ENCODE measurements at places on chromosomes 4 and X. TPM values are rescaled to one million over a fixed set of nuclear protein-coding genes. Genes with fewer than 3 reads are reported as not detected.
A peak's percentile ranks its signal among the peaks of the same experiment; 100 is the strongest.

- no peak within 1 kb of the TSS for H3K27ac ChIP-seq
- H3K4me1 ChIP-seq = no peaks in the 10 kb centered on the region
- H3K36me3 ChIP-seq = no peaks in the 10 kb centered on the region
- H3K4me3 ChIP-seq = no peak within 1 kb of the TSS
Measured at GRCh38 chrX:124346117-124346876, at the start of gene SH2D1A. Gene SH2D1A, plus strand, starts transcription at chrX:124346563. Its CDS starts 80 bp downstream, at chrX:124346643.

GRCh38 chrX:68717663-68718442 lies 70.4 kb downstream of the STARD8 start:
- H3K27ac ChIP-seq = no peak overlapping the region
- DNase-seq = peak; percentile 55
- no peaks in the 10 kb centered on the region for H3K27me3 ChIP-seq
- no peaks in the 10 kb centered on the region for H3K4me1 ChIP-seq
- no peak overlapping the region for H3K4me3 ChIP-seq
- no peaks in the 10 kb centered on the region for H3K36me3 ChIP-seq

DNA sequence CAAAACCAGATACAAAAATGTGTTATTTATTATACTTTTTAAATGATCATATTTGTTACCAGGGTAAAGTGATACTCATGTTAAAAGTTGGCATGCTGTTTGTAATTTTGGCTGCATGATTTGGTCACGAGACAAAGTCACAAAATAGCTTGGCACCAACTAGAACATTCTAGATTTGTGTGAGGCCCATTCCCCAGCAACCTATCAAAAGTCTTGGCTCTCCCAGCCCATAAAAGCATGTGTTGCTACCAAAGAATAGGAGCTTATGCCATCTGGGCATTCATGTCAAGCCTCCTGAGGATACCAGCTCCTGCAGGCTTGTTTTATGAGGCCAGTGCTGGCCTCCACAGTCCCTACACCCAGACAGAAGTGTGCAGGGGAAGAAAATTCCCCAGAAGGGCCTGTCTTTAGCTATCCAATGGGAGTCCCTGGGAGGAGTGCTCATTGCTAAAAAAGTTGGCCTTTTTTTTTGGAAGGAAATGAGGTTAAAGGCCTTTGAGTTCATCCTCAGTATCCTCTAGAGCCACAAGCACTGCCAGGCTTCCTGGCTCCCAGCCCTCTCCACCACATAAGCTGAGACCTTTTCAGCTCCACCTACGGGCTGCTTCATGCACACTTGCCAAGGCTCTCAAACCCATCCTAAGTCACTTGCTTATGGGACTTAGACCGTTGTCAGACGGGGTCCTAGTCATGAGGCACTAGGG lies 211.9 kb upstream of the EOLA2 start:
- H3K4me1 ChIP-seq = no peaks in the 10 kb centered on the region
- H3K27me3 ChIP-seq = no peaks in the 10 kb centered on the region
- no peak overlapping the region for H3K4me3 ChIP-seq

DNA sequence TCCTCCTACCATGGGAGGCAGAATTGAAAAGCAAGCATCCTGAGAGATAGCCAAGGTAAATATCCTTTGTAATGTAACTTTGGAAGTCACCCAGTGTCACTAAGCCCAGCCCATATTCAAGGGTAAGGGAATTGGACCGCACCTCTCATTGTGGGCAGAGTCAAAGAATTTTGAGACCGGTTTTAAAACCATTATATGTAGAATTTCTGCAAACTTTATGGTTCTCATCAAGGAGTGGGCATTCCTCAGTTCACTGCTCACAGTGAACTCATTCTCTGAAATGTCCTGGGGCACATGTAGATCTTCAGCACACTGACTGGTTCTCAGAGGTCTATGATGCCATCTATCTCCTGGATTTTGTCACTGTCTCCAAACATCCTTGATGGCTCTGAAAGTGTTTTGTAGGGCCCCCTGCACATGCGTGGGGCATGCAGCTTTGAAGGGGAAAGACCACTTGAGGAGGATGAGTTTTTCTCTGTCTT lies 35.3 kb upstream of the CHRNA9 start:
- no peak overlapping the region for H3K4me3 ChIP-seq
- H3K36me3 ChIP-seq = no peaks in the 10 kb centered on the region
- H3K4me1 ChIP-seq = no peaks in the 10 kb centered on the region
- no peak overlapping the region for H3K27ac ChIP-seq
- no peaks in the 10 kb centered on the region for H3K27me3 ChIP-seq
- no peak for DNase-seq

DNA sequence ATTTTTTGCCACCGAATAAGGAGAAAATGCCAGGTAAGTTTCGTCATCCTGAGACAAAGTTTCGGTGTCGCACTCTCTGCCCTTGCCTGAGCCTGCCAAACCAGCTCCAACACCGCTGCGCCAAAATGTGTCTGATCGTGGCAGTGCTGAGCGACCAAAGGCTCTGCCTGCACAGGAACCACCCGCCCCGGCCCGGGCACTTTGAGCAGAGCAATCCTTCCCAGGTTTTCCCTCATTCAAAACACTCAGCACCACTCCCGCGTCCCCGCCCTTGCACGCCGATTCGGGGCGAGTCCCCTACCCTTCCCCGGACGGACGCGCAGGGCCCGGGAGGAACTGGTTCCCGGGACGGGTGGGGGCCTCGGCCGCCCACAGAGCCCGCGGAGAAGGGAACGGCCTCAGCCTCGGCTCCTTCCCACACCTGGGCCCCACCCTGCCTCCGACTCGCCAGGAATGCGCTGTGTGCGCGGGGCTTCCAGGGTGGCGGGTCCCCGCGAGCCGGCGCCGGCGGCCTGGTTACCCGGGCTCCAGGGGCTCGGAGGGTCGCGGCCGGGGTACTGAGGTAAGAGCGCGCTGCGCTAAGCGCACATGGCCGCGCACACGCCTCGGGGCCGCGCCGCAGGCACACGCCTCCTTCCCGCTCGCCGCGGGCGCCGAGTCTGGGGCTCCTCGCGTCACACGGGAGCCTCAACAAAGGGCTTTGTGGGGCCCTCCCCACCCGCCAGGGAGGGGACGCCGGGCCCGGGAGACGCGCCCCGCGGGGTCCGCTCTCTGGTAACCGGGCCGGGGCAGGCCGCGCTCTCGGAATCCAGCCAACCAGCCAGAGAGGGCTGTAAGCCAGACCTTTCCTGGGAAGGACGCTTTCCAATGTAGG lies at the start of gene C4orf36:
Gene C4orf36, minus strand, starts transcription at position 661 of the 874 bp plus-strand sequence. CDS start 902 bp downstream, outside the sequence.
- H3K4me1 ChIP-seq = no peaks in the 10 kb centered on the region
- H3K36me3 ChIP-seq = no peaks in the 10 kb centered on the region
- no peaks in the 10 kb centered on the region for H3K27me3 ChIP-seq
- H3K4me3 ChIP-seq = peak within 1 kb of the TSS; percentile 85
- DNase-seq = peak; percentile 77

- DNase-seq = no peak
- no peaks in the 10 kb centered on the region for H3K27me3 ChIP-seq
- H3K4me1 ChIP-seq = no peaks in the 10 kb centered on the region
- H3K27ac ChIP-seq = no peak overlapping the region
- no peaks in the 10 kb centered on the region for H3K36me3 ChIP-seq
- H3K4me3 ChIP-seq = no peak overlapping the region
Measured at GRCh38 chr4:76059750-76060149, 14.8 kb upstream of the ART3 start.

DNA sequence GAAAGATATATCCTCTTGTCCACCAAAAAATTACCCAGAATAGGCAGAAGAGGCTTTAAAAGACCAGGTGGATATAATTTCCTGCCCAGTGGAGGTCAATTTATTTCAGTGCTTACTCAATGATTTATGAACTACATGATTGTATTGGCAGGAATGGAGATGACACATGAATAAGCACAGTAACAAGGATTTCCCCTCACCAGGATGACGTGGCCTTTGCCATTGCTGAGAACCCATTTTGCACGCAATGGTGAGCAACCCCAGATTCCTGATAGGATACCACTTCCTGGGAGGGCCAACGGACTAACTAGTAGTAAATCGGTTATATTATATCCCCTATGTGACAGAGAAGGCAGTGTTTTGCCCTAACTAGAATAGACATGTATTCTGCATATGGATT lies 11.6 kb upstream of the TTC29 start:
- no peaks in the 10 kb centered on the region for H3K27me3 ChIP-seq
- no peaks in the 10 kb centered on the region for H3K36me3 ChIP-seq
- H3K4me1 ChIP-seq = no peaks in the 10 kb centered on the region
- DNase-seq = no peak
- no peak overlapping the region for H3K27ac ChIP-seq

DNA sequence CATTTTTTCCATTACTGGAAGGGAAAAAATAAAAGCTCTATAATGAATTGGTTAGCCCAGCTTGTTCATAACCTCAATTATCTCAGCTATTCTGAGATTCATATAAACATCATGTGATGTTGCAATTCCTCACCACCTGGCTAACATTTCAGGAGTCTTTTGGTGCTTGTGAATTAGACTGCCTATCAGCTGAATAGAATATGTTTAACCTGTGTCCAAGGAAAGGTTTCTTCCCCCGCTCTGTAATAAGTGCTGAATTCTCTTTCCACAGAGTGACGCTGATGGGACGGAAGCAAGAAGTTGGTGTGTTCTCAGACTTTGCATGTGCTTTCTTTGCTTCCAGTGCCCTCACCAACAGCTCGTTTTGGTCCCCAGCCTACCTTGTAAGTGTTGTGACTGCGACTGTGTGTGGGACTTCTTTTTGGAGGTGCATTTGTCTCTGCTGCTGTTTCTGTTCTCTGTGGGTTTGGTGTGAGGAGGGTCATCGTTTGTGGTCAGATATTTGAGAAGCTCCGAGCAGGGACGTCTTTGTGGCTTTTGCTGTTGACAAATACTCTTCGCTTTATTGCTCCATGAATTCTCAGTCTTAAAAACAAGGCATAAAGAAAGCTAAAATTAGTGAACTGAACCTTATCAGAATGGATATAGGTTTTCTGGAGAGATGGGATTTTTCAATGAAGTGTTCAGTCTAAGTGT lies 61.7 kb downstream of the PPARGC1A start:
- H3K27me3 ChIP-seq = no peaks in the 10 kb centered on the region
- H3K4me1 ChIP-seq = no peaks in the 10 kb centered on the region
- H3K4me3 ChIP-seq = no peak overlapping the region
- no peaks in the 10 kb centered on the region for H3K36me3 ChIP-seq
- no peak overlapping the region for H3K27ac ChIP-seq

DNA sequence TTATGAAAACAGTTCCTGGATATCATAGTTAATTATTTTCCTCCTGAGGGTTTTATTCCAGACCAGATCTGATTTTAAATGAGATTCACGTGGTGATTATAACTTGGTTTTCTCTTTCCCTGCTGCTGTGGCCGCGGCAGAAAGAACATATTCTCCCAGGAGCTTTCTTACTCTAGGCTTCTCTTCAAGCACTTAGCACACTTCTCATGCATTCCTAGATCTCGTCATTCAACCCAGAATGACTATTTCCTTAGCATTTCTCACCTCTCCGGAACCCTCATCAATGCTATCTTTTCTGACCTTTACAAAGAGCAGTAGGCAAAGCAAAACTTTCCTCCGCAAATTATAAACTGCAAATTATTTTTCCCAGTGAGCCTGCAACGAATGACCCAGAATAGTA lies 122.9 kb downstream of the GPAT3 start:
- no peaks in the 10 kb centered on the region for H3K36me3 ChIP-seq
- H3K27ac ChIP-seq = no peak overlapping the region
- H3K4me3 ChIP-seq = no peak overlapping the region
- no peaks in the 10 kb centered on the region for H3K27me3 ChIP-seq
- DNase-seq = no peak
- no peaks in the 10 kb centered on the region for H3K4me1 ChIP-seq

GRCh38 chrX:137118536-137118935 lies 84.7 kb upstream of the GPR101 start:
- H3K4me3 ChIP-seq = no peak overlapping the region
- no peaks in the 10 kb centered on the region for H3K36me3 ChIP-seq
- H3K27ac ChIP-seq = no peak overlapping the region
- no peaks in the 10 kb centered on the region for H3K27me3 ChIP-seq
- H3K4me1 ChIP-seq = no peaks in the 10 kb centered on the region

DNA sequence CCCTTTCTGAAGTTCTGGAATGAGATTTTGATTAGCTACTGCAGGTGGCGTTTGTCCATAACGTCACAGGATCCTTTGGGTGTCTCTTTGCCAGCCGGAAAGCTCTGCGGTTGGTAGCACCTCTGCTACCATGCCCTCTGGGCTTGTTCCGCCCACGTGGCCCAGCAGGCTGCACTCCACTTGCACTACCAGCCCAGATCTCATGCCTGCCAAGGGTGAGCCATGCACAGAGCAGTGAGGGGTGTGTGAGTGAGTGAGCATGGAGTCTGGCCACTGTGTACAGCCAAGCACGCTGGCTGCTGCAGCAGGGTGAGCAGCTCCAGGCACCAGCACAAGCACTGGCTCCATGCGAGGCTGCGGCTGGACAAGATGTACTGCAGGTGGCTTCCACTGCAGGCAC lies 6.6 kb upstream of the HNRNPD start:
- no peak for DNase-seq
- no peak overlapping the region for H3K4me3 ChIP-seq
- no peaks in the 10 kb centered on the region for H3K36me3 ChIP-seq
- no peak overlapping the region for H3K27ac ChIP-seq

- H3K36me3 ChIP-seq = no peaks in the 10 kb centered on the region
- H3K4me1 ChIP-seq = peaks cover 7% of the 10 kb centered on the region
- no peak for DNase-seq
- H3K4me3 ChIP-seq = no peak overlapping the region
Measured at GRCh38 chr4:7722766-7723387, 216.8 kb downstream of the AFAP1 start.

- no peaks in the 10 kb centered on the region for H3K4me1 ChIP-seq
- no peaks in the 10 kb centered on the region for H3K36me3 ChIP-seq
- no peak overlapping the region for H3K27ac ChIP-seq
Measured at GRCh38 chr4:16386711-16387320, 160.5 kb upstream of the TAPT1 start.

DNA sequence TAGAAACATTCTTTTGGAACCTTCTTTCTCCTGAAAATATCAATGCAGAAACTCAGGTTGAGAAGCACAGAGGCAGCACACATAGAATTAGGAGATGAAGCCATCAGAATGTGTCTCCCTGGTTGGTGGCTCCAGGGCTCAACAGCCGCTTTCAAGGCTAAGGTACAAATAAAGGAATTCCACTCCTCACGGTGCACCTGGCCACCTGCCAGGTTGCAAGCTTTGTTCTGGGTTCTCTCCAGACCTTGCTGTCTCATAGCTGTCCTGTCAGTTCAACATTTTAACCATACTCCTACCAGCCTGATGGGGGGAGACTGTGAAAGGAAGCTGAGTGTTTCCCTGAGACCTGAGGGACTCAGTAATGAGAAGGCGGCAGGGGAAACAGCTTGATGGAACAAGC lies 96.3 kb upstream of the HPF1 start:
- no peak overlapping the region for H3K27ac ChIP-seq
- no peaks in the 10 kb centered on the region for H3K27me3 ChIP-seq
- H3K36me3 ChIP-seq = no peaks in the 10 kb centered on the region
- H3K4me3 ChIP-seq = no peak overlapping the region

- no peak overlapping the region for H3K27ac ChIP-seq
- no peak overlapping the region for H3K4me3 ChIP-seq
- no peaks in the 10 kb centered on the region for H3K27me3 ChIP-seq
Measured at GRCh38 chr4:53646795-53647194, 55.5 kb upstream of the LNX1 start.

CSN3 gene
- not detected for total RNA-seq

ABCE1 gene
- 52.0 TPM for total RNA-seq

GPRASP3 gene
- total RNA-seq = 8.6 TPM

CORIN gene
- 0.71 TPM for total RNA-seq

TMEM35A gene
- total RNA-seq = 58.4 TPM

TACR3 gene
- not detected for total RNA-seq

XIAP gene
- total RNA-seq = 33.9 TPM

SSX2 gene
- total RNA-seq = not detected

NSUN7 gene
- 7.5 TPM for total RNA-seq

GRSF1 gene
- 46.5 TPM for total RNA-seq

CT45A1 gene
- total RNA-seq = not detected

AFM gene
- total RNA-seq = not detected

GPAT3 gene
- 17.2 TPM for total RNA-seq
